ENCODE measurements at places on chromosomes 3 and 15.

GRCh38 chr3:149784064-149784704 lies 8.2 kb downstream of the ANKUB1 start:
- no peak for DNase-seq

GRCh38 chr3:101850246-101851051 lies 1.1 kb downstream of the NFKBIZ start:
- DNase-seq = peak; percentile 72

- DNase-seq = no peak
Measured at GRCh38 chr3:26438981-26439884, 183.3 kb upstream of the LRRC3B start.

- DNase-seq = peak; percentile 23
Measured at GRCh38 chr15:60017538-60018520, 13.7 kb downstream of the FOXB1 start.

GRCh38 chr3:57041674-57042073 lies 18.8 kb upstream of the SPATA12 start:
- no peak for DNase-seq

GRCh38 chr3:106058475-106058874 lies 189.7 kb upstream of the CBLB start:
- DNase-seq = no peak

GRCh38 chr15:62483814-62484213 lies 318.7 kb upstream of the C2CD4B start:
- no peak for DNase-seq

- DNase-seq = no peak
Measured at GRCh38 chr3:34955680-34956079, 683.6 kb upstream of the ARPP21 start.

DNA sequence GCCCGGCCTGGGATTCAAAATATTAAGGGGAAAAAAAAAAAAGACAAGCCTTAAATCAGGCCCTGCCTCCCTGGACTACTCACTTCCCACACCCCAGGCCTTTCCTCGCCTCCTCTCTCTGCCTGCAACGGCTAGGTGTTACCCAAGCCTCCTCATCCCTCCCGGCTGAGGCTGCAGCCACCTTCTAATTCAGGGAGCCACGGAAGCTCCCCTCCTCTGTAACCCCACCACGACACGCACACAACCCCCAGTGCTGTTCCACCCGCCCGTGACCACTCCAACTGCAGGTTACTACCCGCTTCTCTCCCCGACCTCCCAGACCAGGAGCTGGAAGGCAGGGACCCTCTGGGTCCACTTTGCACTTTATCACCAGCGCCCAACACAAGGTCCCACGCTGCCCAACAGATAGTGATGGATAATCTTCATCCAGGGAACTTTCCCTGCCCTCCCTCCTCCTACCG lies 936 bp downstream of the KIF7 start:
- DNase-seq = no peak

GRCh38 chr3:16118396-16118795 lies 56.1 kb upstream of the GALNT15 start:
- no peak for DNase-seq

- no peak for DNase-seq
Measured at GRCh38 chr3:46186471-46187340, 21.4 kb downstream of the CCR1 start.

- DNase-seq = no peak
Measured at GRCh38 chr15:40080847-40081246, 27.8 kb downstream of the BMF start.

DNA sequence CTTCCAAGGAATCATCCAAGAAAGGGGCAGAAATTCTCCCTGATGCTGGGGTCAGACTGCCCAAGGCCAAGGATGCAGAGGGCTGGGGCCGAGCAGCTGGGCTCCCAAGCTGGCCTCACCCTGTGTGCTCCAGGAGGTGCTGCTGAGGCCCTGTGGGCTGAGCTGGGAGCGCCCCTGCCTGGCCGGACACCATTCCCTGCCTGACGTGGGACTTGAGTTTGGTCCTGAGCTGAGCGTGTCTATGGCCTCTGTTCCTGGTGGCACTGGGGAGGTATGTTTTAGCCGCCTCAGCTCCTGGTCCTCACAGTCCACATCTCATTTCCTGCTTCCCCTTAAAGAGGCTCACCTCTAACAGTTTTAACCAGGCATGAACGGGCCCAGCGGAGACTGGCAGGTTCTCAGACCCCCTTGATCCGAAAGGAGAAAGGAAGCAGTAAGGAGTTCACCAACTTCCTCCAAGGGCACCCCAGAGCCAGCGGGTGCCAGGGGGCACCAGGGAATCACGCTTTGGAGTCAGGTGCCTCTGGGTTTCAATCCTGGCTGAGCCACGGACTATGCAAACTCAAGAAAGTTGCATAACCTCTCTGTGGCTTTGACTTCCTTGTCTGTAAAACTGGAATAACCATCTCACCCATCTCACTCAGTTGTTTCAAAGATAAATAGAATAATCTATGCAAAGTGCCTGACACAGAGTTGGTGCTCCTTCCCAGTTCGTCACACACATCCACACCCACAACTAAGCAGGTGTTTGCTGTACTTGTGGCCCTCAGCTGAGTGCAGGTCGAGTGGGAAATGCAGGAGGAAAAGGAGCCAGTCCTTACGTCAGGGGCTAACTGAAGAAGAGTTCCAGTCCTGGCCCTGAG lies 48.6 kb downstream of the SLC12A8 start:
- DNase-seq = no peak

GRCh38 chr3:156952011-156952410 lies 125.9 kb downstream of the LEKR1 start:
- no peak for DNase-seq

DNA sequence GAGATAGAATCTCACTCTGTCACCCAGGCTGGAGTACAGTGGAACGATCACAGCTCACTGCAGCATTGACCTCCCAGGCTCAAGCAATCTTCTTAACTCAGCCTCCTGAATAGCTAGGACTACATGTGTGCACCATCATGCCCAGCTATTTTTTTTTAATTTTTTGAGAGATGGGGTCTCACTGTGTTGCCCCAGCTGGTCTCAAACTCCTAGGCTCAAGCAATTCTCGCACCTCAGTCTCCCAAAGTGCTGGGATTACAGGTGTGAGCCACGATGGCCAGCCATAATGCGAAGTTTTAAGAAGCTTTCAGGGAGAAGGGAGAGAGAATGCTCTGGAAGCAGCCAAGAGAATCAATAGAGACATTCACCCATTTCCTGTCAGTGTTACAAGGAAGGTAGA lies 42.7 kb downstream of the PRKAR2A start:
- no peak for DNase-seq

GRCh38 chr15:90481023-90481422 lies 48.7 kb upstream of the CRTC3 start:
- DNase-seq = peak; percentile 24

DNA sequence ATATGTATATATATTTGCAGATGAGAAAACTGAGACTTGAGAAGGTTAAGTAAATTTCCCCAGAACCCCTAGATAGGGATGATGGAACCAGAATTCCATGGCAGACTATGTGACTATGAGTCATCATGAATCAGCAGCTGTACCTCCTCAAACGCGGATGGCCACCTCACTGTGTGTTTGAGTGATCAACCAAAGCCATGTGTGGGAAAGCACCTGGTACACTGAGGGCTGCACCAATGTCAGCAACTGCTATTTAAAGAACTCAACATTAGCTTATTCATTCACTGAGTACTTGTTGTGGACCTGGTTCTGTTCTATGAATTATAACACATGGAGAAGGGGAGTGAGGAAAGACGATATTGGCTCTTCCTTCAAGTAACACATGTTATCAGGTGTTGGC lies 377.0 kb downstream of the GAP43 start:
- DNase-seq = no peak

GRCh38 chr3:39970982-39971381 lies 161.6 kb downstream of the MYRIP start:
- no peak for DNase-seq

- no peak for DNase-seq
Measured at GRCh38 chr3:45525146-45525919, 69.2 kb upstream of the LIMD1 start.

- no peak for DNase-seq
Measured at GRCh38 chr3:148625991-148626390, 71.7 kb upstream of the AGTR1 start.

GRCh38 chr15:85832394-85832793 lies 37.7 kb upstream of the KLHL25 start:
- no peak for DNase-seq

GRCh38 chr3:154123906-154124305 lies 2.7 kb downstream of the ARHGEF26 start:
- no peak for DNase-seq

DNA sequence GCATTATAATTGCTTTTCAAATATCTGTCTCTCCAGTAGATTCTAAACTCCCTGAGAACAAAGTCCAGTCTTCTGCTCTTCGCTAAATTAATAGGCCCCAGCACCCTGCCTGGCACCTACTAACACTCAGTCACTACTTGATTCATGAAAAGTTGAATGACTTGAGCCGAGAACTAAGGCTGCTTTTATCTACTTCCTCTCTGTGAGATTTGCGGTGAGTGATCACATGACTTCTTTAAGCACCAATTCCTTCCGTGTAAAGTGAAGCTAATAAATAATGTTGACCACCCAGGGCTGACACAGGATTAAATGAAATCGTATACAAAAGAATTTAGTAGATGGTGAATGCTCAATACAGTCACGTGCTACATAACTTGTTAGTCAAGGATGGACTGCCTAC lies 44.6 kb upstream of the PGPEP1L start:
- DNase-seq = no peak

DNA sequence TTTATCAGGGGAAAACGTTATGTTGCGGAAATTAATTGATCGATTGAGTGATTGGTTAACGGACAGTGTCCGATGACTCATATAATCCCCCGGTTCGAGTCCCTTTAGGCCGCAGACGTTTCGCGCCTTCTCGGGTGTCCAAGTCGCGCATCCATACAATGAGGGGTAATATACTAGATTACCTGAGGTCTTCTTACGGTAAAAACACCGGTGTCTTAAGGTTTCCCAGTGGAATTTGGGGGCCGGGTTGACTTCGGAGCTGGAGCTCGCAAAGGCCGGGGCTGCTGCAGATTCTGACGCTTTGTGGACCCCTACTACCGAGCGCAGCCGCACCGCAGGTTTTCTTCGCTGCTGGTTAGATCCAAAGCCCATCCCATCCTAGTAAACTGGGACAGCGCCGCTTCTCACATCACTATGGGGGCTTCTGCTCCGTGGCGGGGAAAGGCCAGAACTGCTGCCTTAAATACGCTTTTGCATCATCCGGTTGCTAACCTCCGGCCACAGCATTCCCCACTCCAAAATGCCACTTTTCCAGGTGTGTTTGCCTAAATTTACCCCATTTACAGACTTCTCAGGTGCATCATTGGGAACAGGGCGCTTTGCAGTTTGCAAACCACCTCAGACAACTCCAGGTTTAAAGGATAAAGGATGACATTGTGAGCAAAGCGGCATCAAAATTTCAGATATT lies 858 bp upstream of the SACM1L start:
- DNase-seq = peak; percentile 53

GRCh38 chr3:109268181-109268580 lies 48.1 kb downstream of the DPPA2 start:
- DNase-seq = no peak

DNA sequence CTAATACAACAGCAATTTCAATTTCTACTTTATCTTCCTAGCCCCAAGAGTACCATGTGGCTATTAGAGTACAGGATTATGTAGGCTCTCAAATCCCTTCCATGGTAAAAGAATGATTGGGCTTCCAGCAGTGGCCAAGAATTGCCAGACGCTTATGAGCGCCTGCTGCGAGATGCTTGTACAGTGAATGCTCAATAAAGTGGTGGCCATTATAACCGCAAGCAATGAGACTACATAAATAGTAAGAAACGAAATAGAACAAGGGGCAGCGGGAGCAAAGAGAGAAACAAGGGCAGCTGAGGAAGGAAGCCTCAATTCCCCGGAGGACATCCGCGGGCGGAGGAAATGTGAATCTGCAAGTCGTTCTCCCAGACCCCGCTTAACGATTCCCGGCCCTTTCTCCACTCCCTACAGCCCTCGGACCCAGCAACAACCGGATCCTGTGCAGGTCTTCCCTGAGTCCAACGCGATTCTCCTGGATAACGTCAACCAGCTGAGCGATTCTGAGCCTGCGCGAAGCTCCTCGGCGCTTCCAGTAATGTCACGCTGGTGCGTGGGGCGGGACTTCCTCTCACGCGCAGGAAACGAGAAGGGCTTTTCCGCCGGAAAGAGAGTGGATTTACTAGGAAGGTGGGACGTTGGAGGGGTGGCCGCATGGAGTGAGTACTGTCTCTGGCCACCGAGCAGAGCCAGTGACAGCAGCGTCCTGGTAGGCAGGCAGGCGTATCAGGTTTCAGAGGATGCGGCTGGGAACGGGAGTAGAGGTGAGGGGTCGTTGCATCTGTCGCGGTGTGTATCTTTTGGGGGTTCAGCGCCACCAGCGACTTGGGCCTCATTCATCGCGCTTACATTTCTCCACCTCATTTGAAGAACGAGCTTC lies 40.5 kb upstream of the AP3B2 start:
- peak; percentile 85 for DNase-seq

- DNase-seq = no peak
Measured at GRCh38 chr3:74041068-74041675, 416.4 kb upstream of the PDZRN3 start.

DNA sequence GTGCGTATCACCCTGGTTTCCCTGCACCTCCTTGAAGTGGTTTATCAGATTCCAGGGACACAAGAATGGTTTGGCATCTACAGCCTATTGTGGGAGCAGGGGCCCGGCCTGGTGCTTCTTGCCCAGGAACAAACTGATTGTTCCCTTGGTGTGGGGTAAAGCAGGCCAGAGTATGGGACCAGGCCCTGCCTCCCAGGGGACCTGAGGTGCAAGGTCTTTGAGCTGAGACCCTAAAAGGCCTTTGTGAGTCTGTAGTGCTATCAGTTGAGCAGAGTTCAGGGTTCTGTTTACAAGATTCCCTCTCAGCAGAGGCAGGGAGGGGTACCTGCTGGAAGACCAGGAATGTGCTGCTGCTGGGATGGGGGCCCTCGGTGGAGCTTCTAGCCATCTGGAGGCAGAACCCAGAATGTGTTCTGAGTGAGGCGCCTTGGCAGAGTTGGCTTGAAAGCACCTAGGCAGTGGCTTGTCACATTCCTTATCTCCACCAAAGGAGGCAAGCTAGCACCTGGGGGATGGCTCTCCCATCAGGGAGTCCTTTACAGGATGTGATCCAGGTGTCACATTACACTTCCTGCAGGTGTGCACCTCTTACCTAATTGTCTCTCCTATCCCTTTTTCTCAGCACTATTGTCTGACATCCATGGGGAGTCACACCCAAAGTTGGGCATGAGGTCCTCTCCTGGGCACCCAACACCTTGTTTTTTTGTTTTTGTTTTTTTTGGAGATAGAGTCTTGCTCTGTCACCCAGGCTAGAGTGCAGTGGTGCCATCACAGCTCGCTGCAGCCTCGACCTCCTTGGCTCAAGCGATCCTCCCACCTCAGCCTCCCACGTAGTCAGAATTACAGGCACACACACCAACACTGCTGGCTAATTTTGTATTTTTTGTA lies 13.1 kb downstream of the FLNB start:
- no peak for DNase-seq

GRCh38 chr3:98029083-98029482 lies 6.0 kb downstream of the GABRR3 start:
- DNase-seq = no peak

- DNase-seq = no peak
Measured at GRCh38 chr3:188158731-188159310, 4.9 kb downstream of the LPP start.

- DNase-seq = no peak
Measured at GRCh38 chr3:157785102-157785826, 282.0 kb upstream of the VEPH1 start.

Data from activated naive CD8-positive, alpha-beta T cell treated with anti-CD3 and anti-CD28 coated beads for 36 hours (primary cell).